ENCODE measurements at places on chromosomes 7 and 10. TPM values are rescaled to one million over a fixed set of nuclear protein-coding genes. Genes with fewer than 3 reads are reported as not detected.

DNA sequence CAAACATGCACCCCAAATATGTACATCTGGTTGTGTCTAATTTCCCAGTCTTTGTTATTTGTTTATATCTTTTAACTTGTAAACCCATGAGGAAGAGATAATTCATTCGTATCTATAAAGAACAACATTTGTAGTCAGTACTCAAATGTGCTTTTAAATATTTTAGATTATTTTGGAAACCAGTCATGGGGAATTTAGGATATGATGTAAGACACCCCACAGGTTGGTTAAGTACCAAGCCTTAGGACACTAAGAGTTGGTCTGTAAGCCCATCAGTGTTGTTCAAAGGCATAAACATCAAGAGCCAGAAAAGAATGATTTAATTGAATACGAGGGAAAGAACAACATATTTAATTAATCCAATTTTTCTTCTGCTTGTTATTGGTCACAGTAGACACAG lies 421.1 kb upstream of the SEMA3C start:
- no peak for DNase-seq

Gene HILPDA
- total RNA-seq, result 2.5 TPM

- DNase-seq, result no peak
Observed at GRCh38 chr7:94547126-94547525, 37.5 kb downstream of the CASD1 start.

Gene FKBP6
- not detected for total RNA-seq

DNA sequence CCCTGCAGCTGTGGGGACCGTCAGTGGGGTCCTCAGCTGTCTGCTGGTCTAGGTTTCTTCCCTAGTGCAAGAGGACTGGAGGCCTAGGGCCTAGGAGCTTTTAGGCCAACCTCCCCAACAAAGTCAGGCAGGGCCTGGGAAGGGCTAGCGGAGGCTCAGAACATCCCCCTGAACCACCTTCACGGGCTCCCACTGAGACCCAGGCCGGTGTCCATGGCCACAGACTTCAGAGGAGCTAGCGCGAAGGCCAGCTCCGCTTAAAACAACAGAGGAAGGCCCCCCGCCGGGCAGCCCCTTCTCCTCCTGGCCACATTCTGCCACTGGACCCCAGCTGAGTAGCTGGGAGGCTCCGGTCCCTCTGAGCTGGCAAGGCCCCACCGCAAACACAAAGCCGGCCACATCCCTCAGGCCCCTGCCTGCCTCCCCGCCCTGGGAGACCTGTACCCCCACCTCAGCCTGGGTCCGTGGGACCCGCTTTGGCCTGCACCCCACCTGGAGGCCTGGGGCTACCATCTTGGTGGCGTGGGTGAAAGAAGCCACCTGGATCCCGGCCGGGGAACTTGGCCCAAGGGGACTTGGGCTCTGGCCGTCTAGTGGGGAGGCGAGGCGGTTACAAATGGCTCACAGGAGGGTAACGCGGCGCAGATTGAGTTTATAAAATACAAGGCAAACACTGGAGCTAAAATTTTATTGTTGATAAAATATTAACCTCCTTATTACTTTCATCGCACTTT lies 5.4 kb upstream of the UNCX start:
- no peak for DNase-seq

Gene ANK3
- total RNA-seq, result 47.3 TPM

DNA sequence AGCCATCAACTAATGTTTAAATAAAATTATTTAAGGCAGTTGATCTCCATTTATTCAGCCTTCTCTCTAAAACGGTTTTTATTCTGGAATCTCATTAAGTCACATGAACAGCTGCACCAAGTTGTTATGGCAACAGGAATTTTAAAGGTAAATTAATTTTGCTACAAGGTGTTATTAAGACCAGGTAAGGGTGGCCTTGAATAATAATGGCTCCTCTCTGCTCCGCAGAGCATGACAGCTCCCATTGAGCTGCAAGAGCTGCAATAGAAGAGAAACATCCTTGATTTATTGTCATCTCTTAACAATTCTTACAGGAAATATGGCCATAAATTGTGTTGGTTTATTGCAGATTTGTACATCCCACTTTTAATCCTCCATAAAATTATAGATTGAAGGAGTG lies 165.8 kb downstream of the KLF6 start:
- no peak for DNase-seq

DNA sequence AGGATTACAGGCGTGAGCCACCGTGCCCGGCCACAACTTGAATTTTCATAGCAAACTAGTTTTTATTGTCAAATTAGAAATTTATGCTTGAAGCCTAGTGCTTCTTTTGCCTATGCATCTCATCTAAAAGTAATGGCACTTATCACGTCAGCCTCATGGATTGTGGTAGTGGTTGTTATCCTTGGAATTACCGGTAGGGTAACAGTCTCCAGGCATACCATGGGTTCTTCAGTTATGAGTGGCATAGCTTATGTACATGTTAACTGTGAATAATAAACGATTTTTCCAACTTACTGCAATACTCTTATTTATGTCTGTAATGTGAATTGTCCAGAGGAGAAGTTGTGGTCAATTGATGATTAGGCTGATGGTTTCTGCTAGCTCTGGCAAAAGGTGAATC lies 63.1 kb downstream of the BMPR1A start:
- no peak for DNase-seq

DNA sequence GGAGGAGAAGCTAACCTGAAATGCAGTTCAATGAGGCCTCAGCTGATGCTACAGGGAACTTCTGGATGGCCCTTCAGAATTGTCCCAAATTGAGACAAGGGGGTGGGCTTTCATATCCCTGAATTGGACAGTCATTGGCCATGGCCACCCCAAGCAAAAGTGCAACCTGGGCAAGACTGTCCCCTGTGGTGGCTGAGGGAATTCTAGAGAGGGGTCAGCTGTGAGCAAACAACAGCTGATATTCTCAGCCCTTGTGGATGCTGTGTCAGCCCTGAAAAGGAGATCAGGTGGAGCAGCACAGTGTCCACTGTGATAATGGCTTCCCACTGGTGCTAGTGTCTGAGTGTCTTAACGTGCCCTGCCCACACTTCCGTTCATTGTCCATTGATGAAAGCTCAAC lies 76.6 kb downstream of the SLC16A9 start:
- DNase-seq, result no peak

- no peak for DNase-seq
Observed at GRCh38 chr7:6650521-6651011, 13.4 kb downstream of the ZNF316 start.
